ENCODE measurements at places on chromosomes 12 and 14.

- DNase-seq, result no peak
Observed at GRCh38 chr12:97572220-97572619, 109.6 kb downstream of the RMST start.

DNA sequence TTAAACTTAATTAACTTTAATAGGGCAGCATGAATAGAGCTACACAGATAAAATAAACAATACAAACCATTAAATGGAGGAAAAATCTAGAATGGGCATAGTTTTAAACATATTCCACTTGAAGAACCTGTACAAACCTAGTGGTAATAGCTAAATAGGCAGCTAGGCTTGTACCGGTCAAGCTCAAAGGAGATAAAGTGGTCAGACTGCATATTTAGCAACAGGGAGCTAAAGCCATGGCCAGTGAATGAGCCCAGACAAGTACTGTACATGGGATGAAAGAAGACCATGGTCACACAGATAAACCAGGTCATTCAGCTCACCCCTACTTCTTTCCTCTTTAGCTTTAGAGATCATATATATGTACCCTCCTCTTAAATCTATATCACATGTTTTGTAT lies 186.6 kb upstream of the KRR1 start:
- no peak for DNase-seq

GRCh38 chr14:52846591-52846990 lies 55.2 kb upstream of the GNPNAT1 start:
- no peak for DNase-seq

- no peak for DNase-seq
Observed at GRCh38 chr12:17348311-17348710, 741.7 kb downstream of the RERGL start.

DNA sequence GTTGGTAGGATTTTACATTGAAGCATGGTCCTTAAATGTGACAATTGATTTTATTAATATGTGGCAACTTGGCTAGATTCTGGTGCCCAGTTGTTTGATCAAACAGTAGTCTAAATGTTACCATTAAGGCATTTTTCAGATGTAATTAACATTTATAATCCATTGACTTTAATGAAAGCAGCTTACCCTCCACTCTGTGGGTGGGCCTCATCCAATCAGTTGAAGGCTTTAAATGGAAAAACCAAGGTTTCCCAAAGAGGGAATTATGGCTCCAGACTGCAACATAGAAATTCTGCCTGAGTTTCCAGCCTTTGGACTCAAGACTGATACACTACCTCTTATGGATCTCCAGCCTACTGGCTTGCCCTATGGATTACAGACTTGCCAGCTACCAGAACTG lies 1153.2 kb downstream of the BCL11B start:
- DNase-seq, result no peak

Data from hematopoietic multipotent progenitor cell treated with erythropoietin and hydrocortisone succinate and interleukin-3 and kit ligand, for 4 days (in vitro differentiated cells).